ENCODE measurements at places on chromosomes 5 and 9.

- no peak for DNase-seq
These were observed 92.2 kb upstream of the MAMDC2 start for GRCh38 chr9:69951411-69951810.

GRCh38 chr9:89311346-89312221 is 589 bp downstream of the CKS2 start:
- peak; percentile 64 for DNase-seq

GRCh38 chr9:29691758-29692407 is 2118.6 kb upstream of the C9orf72 start:
- no peak for DNase-seq

DNA sequence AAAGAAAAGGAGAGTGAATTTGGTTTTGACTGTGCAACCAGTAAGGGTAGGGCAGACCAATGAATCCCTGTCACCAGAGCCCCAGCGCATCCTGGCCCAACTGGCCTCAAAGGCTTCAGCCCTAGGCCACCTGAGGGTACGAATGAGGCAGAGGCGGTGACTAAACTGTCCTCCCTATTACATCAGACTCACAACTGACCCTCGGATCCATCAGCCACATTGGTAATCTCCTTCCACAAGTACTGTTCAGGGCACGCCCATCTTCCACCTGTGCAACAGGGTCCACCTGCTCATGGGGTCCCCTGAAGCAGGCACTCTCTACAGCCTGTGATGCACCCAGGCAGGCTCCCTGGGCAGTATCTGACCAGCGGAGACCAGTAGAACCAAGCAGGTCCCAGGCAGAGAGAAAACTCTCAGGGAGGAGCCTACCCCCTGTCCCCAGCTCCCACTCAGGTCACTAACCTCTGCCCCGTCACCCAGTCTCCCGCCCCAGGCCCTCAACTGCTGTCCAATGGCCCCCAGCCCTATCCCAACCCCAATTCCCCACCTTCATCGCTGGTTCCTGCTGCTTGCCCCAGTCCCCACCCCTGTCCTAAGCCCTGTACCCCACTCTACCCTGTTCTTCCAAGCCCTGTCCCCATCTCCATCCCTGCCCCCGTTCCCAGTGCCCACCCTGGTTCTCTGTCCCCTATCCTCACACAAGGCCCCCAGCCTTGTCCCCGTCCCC is 904 bp downstream of the EDF1 start:
- no peak for DNase-seq

GRCh38 chr9:88221105-88221504 is 82.8 kb upstream of the SPATA31C2 start:
- DNase-seq = no peak

Measured in amygdala (tissue), 56 donors.